Hair follicular keratinocyte (primary cell): ENCODE measurements at places on chromosomes 5 and 9. TPM values are rescaled to one million over a fixed set of nuclear protein-coding genes. Genes with fewer than 3 reads are reported as not detected.

The DBH gene
- total RNA-seq = not detected in 2 replicates

The EQTN gene
- total RNA-seq = 0.23 TPM in 1 of 2 replicates, not detected in the other

The MLANA gene
- total RNA-seq = not detected in 2 replicates

The SLC1A3 gene
- 10.5 and 12.2 TPM in 2 replicates for total RNA-seq

The WNT8A gene
- total RNA-seq = not detected in 2 replicates

The PLAC8L1 gene
- 0.23 TPM in 1 of 2 replicates, not detected in the other for total RNA-seq

The LAMC3 gene
- total RNA-seq = 0.08 and 1.8 TPM in 2 replicates

The PDE8B gene
- not detected in 2 replicates for total RNA-seq

The OTP gene
- not detected in 2 replicates for total RNA-seq

The PGM5 gene
- total RNA-seq = not detected in 2 replicates

The MZB1 gene
- 0.16 TPM in 1 of 2 replicates, not detected in the other for total RNA-seq

The SHISAL2B gene
- not detected in 2 replicates for total RNA-seq

The PCDHGA12 gene
- total RNA-seq = 1.6 and 4.0 TPM in 2 replicates

The SLC45A2 gene
- not detected in 2 replicates for total RNA-seq

The ZFP2 gene
- total RNA-seq = 0.23 TPM in 1 of 2 replicates, not detected in the other

The OLFML2A gene
- under 0.01 and 0.11 TPM in 2 replicates for total RNA-seq

The COL27A1 gene
- total RNA-seq = 10.2 and 11.0 TPM in 2 replicates

The ANKRD55 gene
- not detected in 2 replicates for total RNA-seq

The SLC6A7 gene
- total RNA-seq = not detected in 2 replicates

The CCDC183 gene
- 1.3 TPM in 1 of 2 replicates, not detected in the other for total RNA-seq

The IPO11 gene
- 16.2 and 24.4 TPM in 2 replicates for total RNA-seq

The LYSMD3 gene
- 9.6 and 10.4 TPM in 2 replicates for total RNA-seq

The OR1J2 gene
- total RNA-seq = not detected in 2 replicates

The NUTM2G gene
- not detected in 2 replicates for total RNA-seq

The PCDHB16 gene
- 0.16 TPM in 1 of 2 replicates, not detected in the other for total RNA-seq

The IL31RA gene
- 5.4 and 16.1 TPM in 2 replicates for total RNA-seq

The SNX2 gene
- 30.9 and 41.0 TPM in 2 replicates for total RNA-seq

The WHRN gene
- 2.1 and 3.7 TPM in 2 replicates for total RNA-seq

The POLR1E gene
- 33.3 and 39.1 TPM in 2 replicates for total RNA-seq

The LCP2 gene
- not detected in 2 replicates for total RNA-seq

The SPATA31C1 gene
- total RNA-seq = not detected in 2 replicates

The MEGF10 gene
- 0.08 TPM in 1 of 2 replicates, not detected in the other for total RNA-seq

The CIZ1 gene
- 48.4 and 49.0 TPM in 2 replicates for total RNA-seq

The ANXA2R gene
- 0.15 and 0.31 TPM in 2 replicates for total RNA-seq

The INSL6 gene
- total RNA-seq = not detected in 2 replicates

The SHB gene
- 25.9 and 33.0 TPM in 2 replicates for total RNA-seq

The NDFIP1 gene
- total RNA-seq = 42.0 and 59.8 TPM in 2 replicates

The GPR151 gene
- not detected in 2 replicates for total RNA-seq

The TMC1 gene
- not detected in 2 replicates for total RNA-seq

The OGN gene
- total RNA-seq = not detected in 2 replicates

The OR1Q1 gene
- not detected in 2 replicates for total RNA-seq

The ARHGEF39 gene
- total RNA-seq = 7.8 and 23.5 TPM in 2 replicates

The BSPRY gene
- total RNA-seq = not detected in 2 replicates

The HK3 gene
- total RNA-seq = not detected in 2 replicates
